ENCODE measurements at places on chromosomes 6 and 20. TPM values are rescaled to one million over a fixed set of nuclear protein-coding genes. Genes with fewer than 3 reads are reported as not detected.

DNA sequence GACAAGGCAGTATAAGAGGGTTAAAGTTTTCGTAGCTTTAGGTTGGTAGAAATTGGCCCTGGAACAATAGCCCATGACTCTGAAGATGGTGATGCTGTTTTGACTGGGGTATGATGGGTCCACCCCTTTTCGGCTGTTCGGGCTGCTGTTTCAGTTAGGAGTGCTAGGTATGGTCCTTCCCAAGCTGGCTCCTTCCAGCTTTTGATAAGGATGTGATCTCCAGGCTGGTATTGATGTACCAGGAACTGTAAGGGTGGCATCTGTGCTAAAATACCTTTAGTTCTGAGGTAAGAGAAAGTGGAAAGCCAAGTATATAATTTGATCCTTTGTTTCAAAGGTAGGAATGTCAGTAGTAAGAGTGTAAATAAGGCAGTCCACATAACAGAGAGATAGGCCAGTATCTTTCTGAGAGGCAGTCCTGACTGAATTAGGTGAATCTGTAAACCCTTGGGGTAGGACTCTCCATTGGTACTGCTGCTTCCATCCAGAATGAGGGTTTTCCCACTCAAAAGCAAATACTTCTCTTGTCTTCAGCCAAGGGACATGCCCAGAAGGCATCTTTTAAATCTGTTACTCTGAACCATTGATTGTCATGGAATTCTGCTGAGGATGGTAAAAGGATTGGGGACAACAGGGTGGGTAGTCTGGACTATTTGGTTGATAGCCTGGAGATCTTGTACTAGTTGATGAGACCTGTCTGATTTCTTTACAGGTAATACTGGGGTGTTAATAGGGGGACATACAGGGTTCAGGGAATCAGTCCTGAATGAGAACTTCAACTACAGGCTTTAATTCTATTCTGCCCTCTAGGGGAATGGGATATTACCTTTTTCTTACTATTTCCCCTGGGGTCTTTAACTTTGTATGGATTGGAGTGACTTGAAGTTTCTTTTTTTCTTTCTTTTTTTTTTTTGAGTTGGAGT, 6.1 kb upstream of the ZNFX1 start:
- DNase-seq: no peak

Gene DPPA5
- not detected for total RNA-seq

GRCh38 chr6:14597090-14597489, 479.5 kb downstream of the CD83 start:
- DNase-seq: no peak

GRCh38 chr20:62814060-62814708, 2.7 kb upstream of the COL9A3 start:
- no peak for DNase-seq

All from progenitor cell of endocrine pancreas (in vitro differentiated cells).